ENCODE measurements at places on chromosomes 6 and 20. TPM values are rescaled to one million over a fixed set of nuclear protein-coding genes. Genes with fewer than 3 reads are reported as not detected.

The CALHM6 gene
- 7.0 TPM for polyA plus RNA-seq

The NRM gene
- 23.6 TPM for polyA plus RNA-seq

The PSORS1C2 gene
- polyA plus RNA-seq: not detected

The SOBP gene
- polyA plus RNA-seq: 44.6 TPM

The PRSS16 gene
- 1.0 TPM for polyA plus RNA-seq

The BEND6 gene
- polyA plus RNA-seq: 64.8 TPM

The ADGRF1 gene
- 0.39 TPM for polyA plus RNA-seq

The ECT2L gene
- polyA plus RNA-seq: 0.54 TPM

The ATP6V1G2 gene
- polyA plus RNA-seq: 231 TPM

The SLC22A3 gene
- polyA plus RNA-seq: 16.8 TPM

The ID4 gene
- 276 TPM for polyA plus RNA-seq

The ESR1 gene
- polyA plus RNA-seq: 0.95 TPM

The MRPL2 gene
- polyA plus RNA-seq: 57.1 TPM

The HLA-DQA2 gene
- 0.43 TPM for polyA plus RNA-seq

The TP53TG5 gene
- polyA plus RNA-seq: 1.7 TPM

The CTSZ gene
- 43.1 TPM for polyA plus RNA-seq

The MMP24 gene
- polyA plus RNA-seq: 46.6 TPM

The SLC17A2 gene
- not detected for polyA plus RNA-seq

The TEAD3 gene
- 7.2 TPM for polyA plus RNA-seq

The SLC35D3 gene
- 0.71 TPM for polyA plus RNA-seq

The COX4I2 gene
- polyA plus RNA-seq: 0.62 TPM

The TCF21 gene
- polyA plus RNA-seq: 0.95 TPM

The RIN2 gene
- polyA plus RNA-seq: 29.8 TPM

The CLPSL1 gene
- polyA plus RNA-seq: not detected

The KIFC1 gene
- polyA plus RNA-seq: 25.9 TPM

The ZNF311 gene
- 6.9 TPM for polyA plus RNA-seq

The RAD21L1 gene
- polyA plus RNA-seq: not detected

The TRIM38 gene
- polyA plus RNA-seq: 2.1 TPM

The PLEKHG1 gene
- polyA plus RNA-seq: 22.7 TPM

The SLC13A3 gene
- 8.8 TPM for polyA plus RNA-seq

The RIMS1 gene
- 30.1 TPM for polyA plus RNA-seq

The CALHM4 gene
- not detected for polyA plus RNA-seq

The CALHM5 gene
- 0.75 TPM for polyA plus RNA-seq

The MEP1A gene
- 0.09 TPM for polyA plus RNA-seq

The TRIM10 gene
- 0.14 TPM for polyA plus RNA-seq

The RIMS4 gene
- 51.2 TPM for polyA plus RNA-seq

The ZFP57 gene
- polyA plus RNA-seq: 5.9 TPM

The SULF2 gene
- 350 TPM for polyA plus RNA-seq

All from spinal cord (tissue), 10 donors.